ENCODE measurements at places on chromosomes 2 and 18.

- no peak for DNase-seq
Observed at GRCh38 chr2:33577668-33578067, 21.4 kb downstream of the FAM98A start.

DNA sequence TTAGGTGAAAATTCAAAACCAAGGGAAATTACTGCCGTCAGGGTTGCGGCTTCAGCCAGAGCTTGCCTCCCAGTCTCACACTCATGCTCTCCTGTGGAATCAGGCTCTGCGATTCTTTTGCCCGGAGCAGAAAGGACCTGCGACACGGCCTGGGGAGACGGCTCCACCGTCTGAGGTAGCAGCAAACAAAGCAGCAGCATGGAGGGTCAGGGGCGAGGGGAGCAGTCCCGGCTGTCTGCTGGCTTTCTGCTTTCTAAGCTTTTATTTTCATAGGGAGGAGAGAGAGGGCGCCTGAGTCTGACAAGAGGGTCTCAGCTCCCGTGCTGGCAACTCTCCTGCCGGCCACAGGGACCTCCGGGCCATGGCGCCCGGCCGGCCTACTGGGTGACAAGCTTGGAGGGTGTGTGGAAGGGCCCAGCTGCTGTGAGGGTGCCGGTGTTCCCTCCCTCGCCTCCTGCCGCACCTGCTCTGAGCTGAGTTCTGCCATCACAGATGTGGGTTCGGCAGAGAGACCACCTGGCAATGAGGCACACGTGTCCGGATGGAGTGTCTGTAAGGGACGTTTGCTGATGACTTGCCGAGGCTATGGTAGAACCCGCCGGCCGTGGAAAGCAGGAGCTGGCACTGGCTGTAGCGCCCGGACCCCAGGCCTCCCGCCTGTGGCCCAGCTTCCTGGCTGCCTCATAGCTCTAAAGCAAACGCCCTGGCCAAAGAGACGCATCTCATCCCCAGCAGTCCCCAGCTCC, 66.2 kb upstream of the CTDP1 start:
- no peak for DNase-seq

GRCh38 chr2:235727174-235727573, 233.3 kb downstream of the AGAP1 start:
- DNase-seq = no peak

DNA sequence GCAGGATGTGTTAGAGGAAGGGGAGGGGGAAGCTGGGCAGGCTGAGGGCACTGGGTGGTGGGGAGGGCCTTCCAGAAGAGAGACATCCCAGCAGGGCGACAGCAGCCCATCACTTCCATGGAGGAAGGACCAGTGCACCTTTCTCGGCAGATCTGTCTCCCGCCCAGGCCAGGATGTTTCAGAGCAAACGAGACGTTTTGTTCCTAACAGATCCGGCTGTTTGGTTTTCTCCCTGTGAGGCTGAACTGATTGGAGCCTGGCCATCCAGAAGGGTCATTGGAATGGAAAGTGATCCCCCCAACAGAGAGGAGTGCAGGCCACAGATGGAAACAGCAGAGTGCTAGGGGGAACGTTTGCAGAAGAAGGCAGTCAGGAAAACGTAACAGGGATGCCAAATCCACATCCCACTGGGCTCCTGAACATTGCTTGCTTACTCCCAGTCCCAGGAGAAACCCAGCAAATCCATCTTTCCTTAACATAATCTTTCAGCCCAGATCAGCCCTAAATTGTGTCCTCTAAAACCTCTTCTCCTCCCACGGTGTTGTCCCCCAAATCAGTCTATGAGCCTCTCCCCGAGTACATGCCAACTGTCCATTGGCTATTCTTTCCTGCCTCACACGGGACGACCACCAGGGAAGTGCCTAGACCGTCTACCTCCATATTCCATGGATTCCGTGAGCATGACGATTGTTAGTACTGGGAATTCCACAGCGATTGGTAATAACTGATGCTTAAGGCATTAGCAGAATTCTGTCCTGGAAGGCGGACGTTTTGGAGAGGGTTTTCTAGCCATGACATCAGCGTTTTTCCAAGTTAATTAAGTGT, 126.8 kb downstream of the SEPTIN10 start:
- DNase-seq = no peak

- no peak for DNase-seq
Observed at GRCh38 chr2:205692104-205692503, 9.8 kb downstream of the NRP2 start.

GRCh38 chr2:151350579-151351195, 6.7 kb upstream of the TNFAIP6 start:
- DNase-seq = no peak

- no peak for DNase-seq
Observed at GRCh38 chr18:9627642-9628041, 13.3 kb upstream of the PPP4R1 start.

DNA sequence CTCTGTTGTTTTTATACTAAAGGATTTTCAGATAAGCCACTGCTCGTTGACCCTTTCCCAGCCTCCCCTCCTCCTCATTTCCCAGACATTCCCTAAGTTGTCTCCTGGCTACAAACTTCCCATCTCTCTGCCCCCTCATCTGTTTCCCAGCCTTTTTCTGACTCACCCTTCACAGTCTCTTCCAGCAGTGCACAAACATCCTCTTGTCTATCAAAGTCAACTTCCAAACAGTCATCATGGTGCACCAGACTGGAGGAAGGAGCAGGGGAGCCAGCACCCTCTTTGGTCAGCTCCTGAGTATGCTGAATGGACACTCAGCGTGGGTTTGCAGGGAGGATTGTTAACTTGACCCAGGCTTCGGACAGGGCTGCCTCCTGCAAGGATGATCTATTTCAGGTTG, 26.6 kb upstream of the SPRED2 start:
- no peak for DNase-seq

GRCh38 chr18:1094409-1094808, 189.7 kb downstream of the ADCYAP1 start:
- no peak for DNase-seq

DNA sequence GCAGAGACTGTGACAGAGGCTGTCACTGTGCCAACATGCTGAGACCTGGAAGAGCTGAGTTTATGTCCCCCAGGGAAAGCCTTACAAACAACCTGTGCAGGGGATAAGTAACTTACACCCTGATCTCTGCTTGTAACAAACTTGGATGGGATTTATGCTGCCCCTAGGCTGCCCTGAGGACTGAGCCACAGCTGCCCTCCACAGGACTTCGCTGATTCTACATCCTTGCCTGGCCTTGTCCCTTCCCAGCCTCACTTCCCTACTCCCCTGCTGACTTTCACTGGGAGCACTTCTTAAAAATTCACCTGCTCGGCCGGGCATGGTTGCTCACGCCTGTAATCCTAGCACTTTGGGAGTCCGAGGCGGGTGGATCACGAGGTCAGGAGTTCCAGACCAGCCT, 45.9 kb upstream of the ASAP2 start:
- DNase-seq = no peak

DNA sequence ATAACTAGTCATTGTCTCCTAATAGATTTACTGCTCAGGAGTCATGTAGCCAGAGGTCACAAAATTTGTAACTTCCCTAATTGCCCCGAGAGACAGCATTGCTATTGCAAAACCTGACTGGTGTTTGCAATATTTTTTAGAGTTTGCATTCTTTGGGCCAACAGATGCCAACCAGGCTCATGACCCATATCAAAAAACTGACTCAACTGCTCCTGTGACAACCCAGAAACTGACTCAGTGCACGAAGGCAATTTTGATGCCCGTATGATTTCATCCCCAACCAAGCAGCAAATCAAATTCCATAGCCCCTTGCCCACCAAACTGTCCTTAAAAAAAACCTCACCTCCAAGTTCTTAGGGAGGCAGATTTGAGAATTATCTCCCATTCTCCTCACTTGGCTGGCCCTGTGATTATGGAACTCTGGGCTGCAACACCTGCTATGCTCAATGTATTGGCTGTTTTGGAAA, 951.3 kb downstream of the TSN start:
- DNase-seq = no peak

DNA sequence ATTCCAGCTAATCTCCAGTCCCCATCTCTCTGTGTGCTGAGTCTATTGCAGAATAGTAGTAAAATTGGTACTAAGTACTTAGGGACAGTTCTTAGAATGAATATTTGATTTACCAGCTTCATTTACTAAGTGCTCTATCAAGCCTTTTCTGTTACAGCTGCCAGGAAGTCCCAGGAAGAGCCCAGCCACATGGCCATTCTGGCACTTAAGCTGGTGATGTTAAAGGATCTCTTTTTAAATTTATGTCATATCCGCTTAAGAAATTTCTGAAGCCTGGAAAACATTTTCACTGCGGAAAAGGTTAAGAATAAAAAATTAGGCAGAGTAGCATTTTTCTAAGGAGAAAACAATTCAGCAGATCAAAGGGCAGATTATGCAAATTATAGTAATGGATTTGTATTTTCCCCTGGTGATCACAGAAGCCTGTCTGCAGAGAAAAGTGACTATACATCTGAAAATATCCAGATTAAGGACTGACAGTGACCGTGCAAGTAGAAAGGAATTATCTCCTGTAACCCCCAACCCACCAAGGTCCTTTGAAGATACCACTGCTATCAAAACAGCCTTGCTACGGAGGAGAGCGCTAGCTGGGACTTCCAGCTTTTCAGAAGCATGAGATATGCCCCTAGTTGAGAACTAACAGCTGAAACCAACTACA, 260.8 kb downstream of the SH3BP4 start:
- peak; percentile 12 for DNase-seq

All from ecto neural progenitor cell (in vitro differentiated cells).